ENCODE measurements at places on chromosomes 3 and 15. TPM values are rescaled to one million over a fixed set of nuclear protein-coding genes. Genes with fewer than 3 reads are reported as not detected.

OSBPL10 gene
- polyA plus RNA-seq: 18.2 TPM

MKRN2 gene
- 24.6 TPM for polyA plus RNA-seq

ADAMTS7 gene
- 12.1 TPM for polyA plus RNA-seq

HACD2 gene
- 31.8 TPM for polyA plus RNA-seq

CHRNA3 gene
- polyA plus RNA-seq: 1.7 TPM

IQCF5 gene
- polyA plus RNA-seq: not detected

CDV3 gene
- 97.6 TPM for polyA plus RNA-seq

ZIC4 gene
- not detected for polyA plus RNA-seq

GOLGA8N gene
- polyA plus RNA-seq: 0.99 TPM

IL17RD gene
- 2.0 TPM for polyA plus RNA-seq

SPINT1 gene
- 252 TPM for polyA plus RNA-seq

DNA sequence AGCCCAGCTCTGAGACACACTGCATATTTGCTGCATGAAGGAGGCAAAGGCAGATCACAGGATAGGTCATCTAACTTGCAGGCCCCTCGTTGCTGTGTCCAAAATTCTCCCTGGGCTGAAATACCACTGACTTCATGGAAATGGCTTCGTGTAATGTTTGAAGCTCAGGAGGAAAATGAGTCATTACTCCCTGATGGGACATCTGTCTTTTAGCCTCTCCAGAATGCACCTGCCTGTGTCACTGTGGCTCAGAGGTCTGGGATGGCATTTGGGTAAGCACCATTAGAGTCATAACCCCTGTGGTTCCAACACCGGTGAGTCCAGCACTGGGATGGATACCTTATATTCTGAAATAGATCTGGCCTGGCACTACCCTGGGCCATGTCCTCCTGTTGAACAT, 51.5 kb downstream of the IL12A start:
- no peak for DNase-seq

DNA sequence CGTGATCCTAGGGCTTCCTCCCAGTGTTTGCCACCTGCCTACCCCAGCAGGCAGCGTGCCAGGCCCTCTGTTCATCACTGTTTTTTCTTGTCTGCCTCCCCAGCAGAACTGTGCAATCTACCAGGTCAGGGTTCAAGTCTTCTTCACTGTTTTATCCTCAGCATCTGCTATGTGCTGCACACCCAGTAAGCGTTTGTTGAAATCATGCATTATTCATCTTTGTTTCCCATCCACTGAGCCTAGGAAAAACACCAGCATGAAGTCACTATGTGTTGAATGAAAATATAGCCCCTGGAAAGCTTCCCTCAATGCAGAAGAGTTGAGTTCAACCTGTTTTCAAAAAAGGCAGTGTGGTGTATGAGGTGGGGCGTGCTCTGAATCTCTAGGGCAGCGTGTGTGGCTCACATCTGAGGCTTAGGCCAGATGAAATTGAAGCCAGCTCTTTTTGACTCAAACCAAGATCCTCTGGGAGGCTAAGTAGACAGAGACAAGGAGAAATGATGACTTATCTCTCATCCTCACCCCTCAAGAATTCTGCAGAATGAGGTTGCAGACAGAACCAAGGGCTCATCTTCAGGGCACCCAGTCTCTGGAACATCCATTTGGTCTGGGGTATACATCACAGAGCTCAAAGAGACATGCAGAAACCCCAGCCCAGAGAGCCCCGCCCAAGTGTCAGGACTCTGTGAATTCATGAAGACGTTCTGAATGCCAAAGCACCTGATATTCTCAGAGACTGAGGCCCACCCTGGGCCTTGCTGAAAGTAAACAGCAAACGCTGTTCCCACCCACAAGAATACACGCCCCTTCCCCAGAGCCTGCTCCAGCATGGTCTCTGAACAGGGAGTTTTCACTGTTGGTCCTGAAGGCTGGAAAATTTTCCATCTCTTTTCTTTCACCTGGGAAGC, 5.7 kb upstream of the CAV3 start:
- DNase-seq: no peak

- DNase-seq: peak; percentile 65
Measured at GRCh38 chr3:185656321-185656840, 70.3 kb downstream of the SENP2 start.

DNA sequence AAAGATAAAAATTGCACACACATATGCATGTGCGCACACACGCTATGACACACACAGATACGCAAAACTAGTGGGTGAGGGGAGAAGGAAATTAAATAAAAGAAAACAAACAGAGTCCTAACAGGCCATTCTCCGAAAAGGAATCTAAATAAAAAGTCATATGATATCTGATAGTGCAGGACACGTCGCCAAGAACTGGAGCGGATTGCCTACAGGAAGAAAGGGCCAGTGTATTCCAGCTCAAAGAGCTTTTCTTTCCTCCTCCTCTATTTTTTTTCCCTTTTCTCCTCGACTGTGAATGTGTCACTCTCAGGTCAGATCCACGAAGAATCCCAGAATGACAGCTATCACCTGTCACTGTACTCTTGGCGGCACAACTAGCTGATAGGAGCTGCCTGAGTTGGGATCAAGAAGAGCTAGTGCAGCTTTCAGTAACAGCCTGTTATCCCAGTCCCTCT, 157.8 kb downstream of the TIGIT start:
- DNase-seq: no peak

DNA sequence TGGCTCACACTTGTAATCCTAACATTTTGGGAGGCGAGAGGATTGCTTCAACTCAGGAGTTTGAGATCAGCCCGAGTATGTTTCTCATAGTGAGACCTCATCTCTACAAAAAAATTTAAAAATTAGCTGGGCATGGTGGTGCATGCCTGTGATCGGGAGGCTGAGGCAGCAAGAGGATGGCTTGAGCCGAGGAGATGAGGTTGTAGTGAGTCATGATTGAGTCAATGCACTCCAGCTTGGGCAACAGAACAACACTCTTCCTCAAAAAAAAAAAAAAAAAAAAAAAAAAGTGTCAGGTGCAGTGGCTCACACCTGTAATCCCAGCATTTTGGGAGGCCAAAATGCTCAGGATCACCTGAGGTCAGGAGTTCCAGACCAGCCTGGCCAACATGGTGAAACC, 2.4 kb downstream of the RPL39L start:
- no peak for DNase-seq

GRCh38 chr3:111882799-111883198, 23.7 kb downstream of the PHLDB2 start:
- DNase-seq: no peak

DNA sequence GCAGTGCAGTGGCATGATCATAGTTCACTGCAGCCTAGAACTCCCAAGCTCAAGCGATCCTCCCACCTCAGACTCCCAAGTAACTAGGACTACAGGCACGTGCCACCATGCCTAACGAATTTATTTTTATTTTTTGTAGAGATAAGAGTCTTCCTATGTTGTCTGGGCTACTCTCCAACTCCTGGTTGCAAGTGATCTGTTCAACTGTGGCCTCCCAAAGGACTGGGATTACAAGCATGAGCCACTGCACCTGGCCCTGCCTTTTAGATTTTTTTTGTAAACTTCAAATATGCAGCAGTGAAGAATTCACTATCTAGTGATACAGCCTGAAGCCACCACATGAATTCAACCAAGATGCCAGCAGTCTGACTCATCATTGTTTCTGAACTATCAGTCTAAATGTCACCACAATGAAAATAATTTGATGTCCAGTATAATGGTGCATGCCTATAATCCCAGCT, 32.7 kb downstream of the UBXN7 start:
- no peak for DNase-seq

GRCh38 chr3:194100856-194101390, 35.0 kb upstream of the HES1 start:
- peak; percentile 37 for DNase-seq

GRCh38 chr15:76682833-76683232, 222.3 kb downstream of the SCAPER start:
- no peak for DNase-seq

GRCh38 chr3:13894096-13894806, 14.4 kb upstream of the WNT7A start:
- no peak for DNase-seq

DNA sequence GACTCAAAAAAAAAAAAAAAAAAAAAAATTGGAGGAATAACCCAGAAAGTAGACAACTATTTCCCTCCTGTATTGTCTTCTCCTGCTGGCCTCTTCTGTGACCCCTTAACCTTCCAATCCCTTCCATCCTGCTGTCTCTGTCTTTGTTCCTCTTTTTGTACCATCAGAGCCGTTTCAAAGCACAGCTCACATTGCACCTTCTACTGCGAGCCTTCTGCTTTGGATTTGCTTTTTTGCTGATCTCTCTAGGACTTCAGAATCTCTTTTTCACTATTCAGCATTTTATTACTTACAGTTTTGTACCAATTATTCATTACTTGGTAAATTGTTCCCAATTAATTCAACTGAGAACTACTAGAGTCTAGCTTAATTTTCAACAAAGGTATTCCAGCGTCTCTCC, 284.0 kb upstream of the TBL1XR1 start:
- no peak for DNase-seq

GRCh38 chr3:4949004-4949403, 30.2 kb upstream of the BHLHE40 start:
- no peak for DNase-seq

- DNase-seq: no peak
Measured at GRCh38 chr3:33181229-33181628, 37.4 kb downstream of the SUSD5 start.

DNA sequence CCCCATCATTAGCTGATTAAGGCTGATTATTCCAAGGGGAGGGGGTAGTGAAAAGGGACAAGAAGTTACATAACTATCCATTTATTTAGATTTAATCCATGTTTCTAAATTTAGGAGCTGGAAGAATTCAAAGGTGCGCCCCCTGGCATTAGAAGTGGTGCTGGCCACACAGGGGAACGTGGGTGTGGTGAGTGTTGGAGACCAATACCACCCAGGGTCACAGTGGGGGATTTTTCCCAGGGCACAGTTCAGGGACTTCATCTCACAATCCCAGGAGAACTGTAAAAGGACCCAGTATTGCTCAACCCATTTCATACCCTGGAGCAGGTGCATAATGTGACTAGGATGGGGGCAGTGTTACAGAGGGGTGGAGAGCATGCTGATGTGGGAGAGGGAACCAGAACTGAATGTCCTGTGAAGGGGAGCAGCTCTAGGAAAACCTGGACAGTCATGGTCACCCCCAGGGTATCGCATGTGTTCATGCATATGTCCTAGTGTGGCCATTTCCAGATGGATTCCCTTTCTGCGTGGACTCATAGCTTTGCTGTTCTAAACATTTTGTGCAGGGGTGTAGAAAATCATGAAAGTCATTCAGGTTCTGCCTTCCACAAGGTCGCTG, 110.3 kb downstream of the LSM3 start:
- DNase-seq: no peak

- no peak for DNase-seq
Measured at GRCh38 chr3:99858469-99858868, 40.8 kb downstream of the CMSS1 start.

- DNase-seq: no peak
Measured at GRCh38 chr3:57091521-57092273, 31.2 kb downstream of the SPATA12 start.

DNA sequence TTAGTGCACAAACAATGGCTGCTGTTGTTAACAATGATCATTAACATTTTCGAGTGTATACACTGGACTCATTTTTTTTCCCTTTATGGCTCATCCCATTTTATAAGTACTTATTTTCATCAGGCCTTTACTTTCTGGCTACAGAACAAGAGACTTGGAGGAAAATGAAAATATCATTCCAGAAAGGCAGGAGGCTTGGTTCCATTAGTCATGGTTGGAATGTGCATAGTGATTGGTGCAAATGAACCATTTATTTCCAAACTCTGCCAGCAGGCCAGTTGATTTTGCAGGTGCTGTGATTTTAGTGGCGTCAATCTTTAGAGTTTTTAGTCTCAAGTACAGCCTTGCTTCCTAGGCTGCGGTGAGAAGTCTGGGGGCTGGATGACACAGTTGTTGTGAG, 151.8 kb downstream of the ITPR1 start:
- no peak for DNase-seq

GRCh38 chr15:67531379-67531914, 10.5 kb downstream of the C15orf61 start:
- no peak for DNase-seq

DNA sequence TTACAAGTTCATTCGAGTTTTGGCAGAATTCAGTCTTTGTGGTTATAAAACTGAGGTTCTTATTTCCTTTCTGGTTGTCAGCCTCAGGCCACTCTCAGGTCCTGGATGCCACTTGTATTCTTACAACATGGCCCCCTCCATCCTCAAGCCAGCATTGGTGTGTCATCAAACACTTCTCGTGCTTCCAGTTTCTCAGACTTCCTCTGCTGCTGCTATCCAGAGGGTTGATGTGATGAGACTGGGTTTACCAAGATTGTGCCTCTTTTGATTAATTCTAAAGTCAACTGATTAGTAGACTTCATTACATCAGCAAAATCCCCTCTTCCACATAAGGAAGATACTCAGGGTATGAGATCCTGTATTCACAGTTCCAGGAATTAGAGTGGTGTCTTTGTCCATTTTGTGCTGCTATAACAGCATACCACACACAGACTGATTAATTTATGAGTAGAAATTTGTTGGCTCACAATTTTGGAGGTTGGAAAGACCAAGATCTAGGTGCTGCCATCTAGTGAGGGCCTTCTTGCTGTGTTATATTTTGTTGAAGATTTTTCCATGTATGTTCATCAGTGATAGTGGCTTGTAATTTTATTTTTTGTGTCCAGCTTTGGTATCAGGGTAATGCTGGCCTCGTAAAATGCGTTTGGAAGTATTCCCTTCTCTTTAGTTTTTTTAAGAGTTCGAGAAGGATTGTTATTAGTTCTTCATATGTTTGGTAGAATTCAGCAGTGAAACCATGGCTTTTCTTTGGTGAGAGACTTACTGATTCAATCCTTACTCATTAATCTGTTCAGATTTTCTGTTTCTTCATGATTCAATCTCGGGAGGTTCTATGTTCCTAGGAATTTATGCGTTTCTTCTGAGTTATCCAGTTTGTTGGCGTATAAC, 11.1 kb downstream of the LRCH3 start:
- DNase-seq: no peak

DNA sequence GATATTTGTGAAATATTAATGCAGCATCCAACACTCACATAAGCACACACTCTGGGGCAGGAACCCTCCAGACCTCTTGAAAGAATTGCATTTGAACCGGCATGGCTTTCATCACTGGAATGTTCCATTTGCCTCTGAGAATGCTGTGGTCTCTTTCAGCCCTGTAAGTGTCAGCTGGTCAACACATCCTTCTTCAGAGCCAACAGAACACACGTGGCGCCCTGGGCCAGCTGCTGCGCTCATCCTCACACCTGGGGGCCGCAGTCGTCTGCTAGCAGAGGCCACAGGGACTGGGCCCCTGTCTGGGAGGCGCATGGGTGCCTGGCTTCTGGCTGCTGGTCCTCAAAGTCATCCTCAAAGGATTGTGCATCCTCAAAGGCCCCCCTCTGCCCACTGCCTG, 71.4 kb upstream of the HERC1 start:
- no peak for DNase-seq
